ENCODE measurements at places on chromosomes 16 and 17.

DNA sequence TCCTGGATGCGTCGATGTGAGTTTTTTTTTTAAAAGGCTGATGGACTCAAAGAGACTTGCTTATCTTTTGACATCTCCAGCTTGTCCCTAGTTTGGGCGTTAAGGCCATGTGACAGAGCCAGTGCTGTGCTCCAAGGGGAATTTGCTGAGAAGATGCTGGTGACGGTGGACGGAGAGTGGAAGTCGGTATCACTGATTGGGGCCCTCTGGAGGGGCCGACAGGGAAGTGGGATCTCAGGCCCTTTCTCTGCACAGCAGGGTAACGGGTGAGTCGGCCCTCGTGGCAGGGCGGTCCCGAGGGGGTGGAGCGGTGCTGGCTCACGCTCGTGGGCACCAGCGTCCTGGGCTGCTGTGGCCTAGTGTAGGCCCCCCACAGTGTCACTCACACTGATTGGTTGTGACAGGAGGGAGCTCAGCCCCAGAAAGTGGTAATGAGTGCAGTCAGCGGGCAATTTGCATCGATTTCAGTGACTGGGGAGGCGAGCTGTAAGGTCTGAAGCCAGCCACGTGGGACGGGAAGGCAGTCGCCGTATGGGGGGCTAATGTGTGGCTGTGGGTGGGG lies 91.3 kb downstream of the TBC1D16 start:
- no peak for DNase-seq

GRCh38 chr16:72475688-72476087 lies 303.7 kb upstream of the PMFBP1 start:
- DNase-seq: no peak

DNA sequence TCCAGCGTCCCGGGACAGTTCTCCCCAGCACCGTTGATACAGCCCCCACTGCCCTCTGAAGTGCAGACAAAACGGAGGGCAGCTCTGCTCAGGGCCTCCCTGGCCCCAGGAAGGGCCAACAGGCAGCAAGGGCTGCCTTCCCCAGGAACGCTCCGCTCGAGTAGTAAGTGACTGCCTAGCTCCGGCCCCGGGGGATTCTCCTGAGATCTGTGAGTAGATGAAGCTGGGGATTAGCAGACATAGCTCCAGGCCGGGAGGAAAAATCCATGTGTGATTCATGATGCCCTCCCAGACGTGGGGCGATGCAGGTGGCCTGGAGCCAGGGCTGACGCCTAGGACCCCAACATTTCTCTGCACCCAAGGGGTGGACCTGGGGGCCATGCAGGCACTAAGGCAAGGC lies 85.3 kb downstream of the ENGASE start:
- no peak for DNase-seq

GRCh38 chr17:65514082-65514481 lies 47.4 kb downstream of the AXIN2 start:
- DNase-seq: peak; percentile 38

DNA sequence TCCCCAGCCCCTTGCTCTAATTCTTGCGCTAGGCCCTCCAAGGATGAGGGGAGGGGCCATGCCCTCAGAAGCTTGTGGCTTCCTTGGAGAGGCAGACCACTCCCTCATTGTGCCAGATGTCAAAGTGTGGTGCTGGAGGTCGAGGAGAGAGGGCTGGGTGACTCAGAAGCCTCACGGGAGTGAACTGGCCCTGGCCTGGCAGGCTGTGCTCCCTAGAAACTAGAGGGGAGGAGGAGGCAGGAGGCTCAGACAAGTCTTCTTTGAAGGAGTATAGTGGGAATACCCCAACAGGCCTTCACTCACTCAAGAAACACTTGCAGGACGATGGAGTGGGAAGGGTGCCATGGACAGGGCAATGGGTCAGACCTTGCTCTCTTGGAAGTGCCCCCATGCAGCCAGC lies 18.5 kb downstream of the ANKRD40 start:
- no peak for DNase-seq

GRCh38 chr17:58595194-58595792 lies 80.9 kb upstream of the MTMR4 start:
- peak; percentile 17 for DNase-seq

GRCh38 chr16:22816475-22816874 lies 2.5 kb downstream of the HS3ST2 start:
- DNase-seq: peak; percentile 75

- no peak for DNase-seq
Observed at GRCh38 chr16:31183432-31184428, 3.8 kb downstream of the FUS start.

DNA sequence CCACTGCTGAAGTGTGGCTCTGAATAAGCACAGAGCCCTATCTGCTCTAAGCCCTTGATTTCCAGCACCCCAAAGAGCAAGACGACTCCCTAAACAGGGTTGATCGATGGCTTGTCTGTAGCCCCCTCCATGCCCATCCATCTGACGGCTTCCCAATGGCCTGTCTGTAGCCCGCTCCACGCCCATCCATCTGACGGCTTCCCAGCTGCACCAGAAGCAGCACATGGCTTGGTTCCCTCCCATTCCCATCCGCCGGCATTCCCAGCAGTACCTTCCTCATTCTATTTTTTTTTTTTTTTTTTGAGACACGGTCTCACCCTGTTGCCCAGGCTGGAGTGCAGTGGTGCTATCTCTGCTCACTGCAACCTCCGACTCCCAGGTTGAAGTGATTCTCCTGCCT lies 64.5 kb downstream of the RBFOX3 start:
- no peak for DNase-seq

DNA sequence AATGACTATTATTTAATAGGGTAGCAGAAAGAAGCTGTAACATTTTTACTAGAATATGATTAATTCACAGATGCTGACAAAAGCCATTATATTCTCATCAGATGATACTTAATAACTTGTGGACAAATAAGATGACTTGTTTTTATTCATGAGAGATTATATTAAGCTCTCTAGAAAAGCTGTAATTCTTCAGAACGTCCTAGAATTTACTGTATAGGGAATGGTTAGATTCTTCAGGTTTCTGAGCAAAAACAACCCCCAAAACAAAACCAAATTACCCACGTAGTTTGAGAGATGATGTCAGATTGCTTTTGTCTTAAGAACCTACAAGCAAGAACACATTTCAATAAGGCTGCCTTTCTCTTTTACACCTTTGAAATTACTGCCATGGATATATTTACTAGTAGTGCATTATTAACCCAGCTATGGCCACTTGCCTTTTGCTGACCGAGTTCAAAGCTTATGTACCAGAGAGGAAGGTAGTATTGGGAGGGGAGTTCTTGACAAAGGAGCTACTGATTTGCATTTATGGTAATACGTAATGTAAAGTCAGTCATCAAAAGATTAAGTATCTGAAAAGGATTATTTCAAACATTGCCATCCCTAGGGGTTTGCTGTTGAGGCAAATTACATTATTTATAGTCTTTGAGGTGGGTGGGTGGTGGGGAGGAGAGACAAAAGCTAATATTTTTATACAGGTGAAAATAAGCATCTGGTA lies 51.7 kb downstream of the NLK start:
- no peak for DNase-seq

- DNase-seq: no peak
Observed at GRCh38 chr17:77147357-77147801, 6.6 kb downstream of the SEC14L1 start.

DNA sequence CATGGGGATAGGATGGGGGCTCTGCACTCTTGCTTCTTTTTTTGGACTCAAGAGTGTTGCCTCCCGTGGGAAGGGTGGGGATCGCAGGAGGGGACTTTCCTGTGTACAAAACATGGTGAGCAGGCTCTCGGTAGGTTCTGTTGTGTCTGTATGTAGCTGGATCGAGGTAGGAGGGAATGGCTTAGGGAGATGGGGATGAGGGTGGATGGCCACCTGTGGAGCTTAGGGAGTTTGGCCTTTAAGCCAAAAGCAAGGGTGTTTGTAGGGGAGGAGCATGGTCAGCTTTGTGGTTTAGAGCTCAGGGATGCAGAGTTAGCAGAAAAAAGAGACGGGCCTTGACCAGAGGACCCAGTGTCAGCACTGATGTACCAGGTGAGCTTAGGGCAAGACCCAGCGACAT lies 11.0 kb upstream of the EDC4 start:
- DNase-seq: no peak

GRCh38 chr16:2857451-2858244 lies at the start of gene PRSS22:
PRSS22 (minus strand) TSS chr16:2858170; CDS start chr16:2858104, 66 bp downstream.
- DNase-seq: peak; percentile 56

DNA sequence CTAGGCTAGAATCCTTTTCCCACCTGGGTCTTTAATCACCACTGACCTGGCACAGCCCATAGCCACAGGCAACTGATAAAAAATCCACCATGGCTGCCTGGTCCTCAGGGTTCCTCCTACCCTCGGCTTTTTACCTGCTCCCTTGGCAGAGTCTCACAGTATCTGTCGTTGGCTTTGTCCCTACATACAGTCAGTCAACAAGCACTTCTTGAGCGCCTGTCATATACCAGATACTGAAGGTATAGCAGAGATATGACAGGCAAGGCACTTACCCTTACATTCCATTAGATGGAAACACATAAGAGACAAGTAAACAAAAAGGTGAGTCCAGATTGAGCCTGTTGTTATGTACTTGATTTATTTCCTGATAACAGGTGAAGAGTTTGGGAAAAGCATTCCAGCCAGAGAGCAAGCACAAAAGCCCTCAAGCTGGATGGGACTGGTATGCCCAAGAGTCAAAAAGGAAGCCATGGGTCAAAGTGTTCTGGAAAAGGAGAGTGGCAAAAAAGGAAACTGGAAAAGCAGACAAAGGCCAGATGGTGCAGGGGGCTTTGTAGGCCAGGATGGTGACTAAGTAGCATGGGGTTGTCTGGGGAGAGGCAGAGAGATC lies 247.0 kb downstream of the CHD9NB start:
- DNase-seq: no peak

GRCh38 chr17:35775039-35775438 lies 14.4 kb downstream of the C17orf50 start:
- no peak for DNase-seq

- DNase-seq: no peak
Observed at GRCh38 chr17:49920030-49920769, 48.8 kb upstream of the DLX4 start.

DNA sequence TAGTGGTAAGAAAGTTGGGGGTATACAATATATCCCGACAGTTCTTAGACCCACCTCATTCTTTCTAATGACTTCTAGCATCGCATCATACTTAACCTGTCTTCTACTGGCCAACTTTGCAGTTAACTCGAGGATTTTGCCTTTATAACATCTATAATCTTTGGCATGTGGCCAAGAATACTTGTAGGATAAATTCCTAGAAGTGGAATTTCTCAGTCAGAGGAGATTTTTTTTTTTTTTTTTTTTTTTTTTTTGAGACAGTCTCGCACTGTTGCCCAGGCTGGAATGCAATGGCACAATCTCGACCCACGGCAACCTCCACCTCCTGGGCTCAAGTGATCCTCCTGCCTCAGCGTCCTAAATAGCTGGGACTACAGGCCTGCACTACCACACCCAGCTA lies 253.5 kb downstream of the MRTFB start:
- DNase-seq: no peak
